ENCODE measurements at places on chromosomes 7 and 10. TPM values are rescaled to one million over a fixed set of nuclear protein-coding genes. Genes with fewer than 3 reads are reported as not detected.

CUX1 gene
- 20.2 TPM for total RNA-seq

GSTO1 gene
- 179 TPM for total RNA-seq

LAMB1 gene
- 0.36 TPM for total RNA-seq

ANKRD1 gene
- not detected for total RNA-seq

SPDYE16 gene
- 0.20 TPM for total RNA-seq

LOXL4 gene
- total RNA-seq = not detected

NOM1 gene
- total RNA-seq = 34.0 TPM

KCNMA1 gene
- total RNA-seq = not detected

CYP26A1 gene
- not detected for total RNA-seq

EEPD1 gene
- total RNA-seq = 0.76 TPM

TUBB8 gene
- total RNA-seq = not detected
